Left ventricle myocardium superior (tissue), 1 donor: ENCODE measurements at places on chromosomes 5 and 9. TPM values are rescaled to one million over a fixed set of nuclear protein-coding genes. Genes with fewer than 3 reads are reported as not detected.
A peak's percentile ranks its signal among the peaks of the same experiment; 100 is the strongest.

SPATA31D4 gene
- not detected for total RNA-seq

GPR150 gene
- not detected for total RNA-seq

GRCh38 chr9:109416135-109416706, 81.9 kb downstream of the PTPN3 start:
- DNase-seq: no peak

- no peak for DNase-seq
Observed at GRCh38 chr5:134742134-134742533, 3.8 kb downstream of the CAMLG start.

- no peak for DNase-seq
Observed at GRCh38 chr9:5873439-5873838, 17.2 kb upstream of the MLANA start.

GRCh38 chr5:32147959-32148358, 26.2 kb downstream of the GOLPH3 start:
- DNase-seq: no peak

- no peak for DNase-seq
Observed at GRCh38 chr5:50550993-50551392, 109.9 kb upstream of the EMB start.

GRCh38 chr9:99266255-99267023, 44.4 kb downstream of the SEC61B start:
- peak; percentile 79 for DNase-seq

DNA sequence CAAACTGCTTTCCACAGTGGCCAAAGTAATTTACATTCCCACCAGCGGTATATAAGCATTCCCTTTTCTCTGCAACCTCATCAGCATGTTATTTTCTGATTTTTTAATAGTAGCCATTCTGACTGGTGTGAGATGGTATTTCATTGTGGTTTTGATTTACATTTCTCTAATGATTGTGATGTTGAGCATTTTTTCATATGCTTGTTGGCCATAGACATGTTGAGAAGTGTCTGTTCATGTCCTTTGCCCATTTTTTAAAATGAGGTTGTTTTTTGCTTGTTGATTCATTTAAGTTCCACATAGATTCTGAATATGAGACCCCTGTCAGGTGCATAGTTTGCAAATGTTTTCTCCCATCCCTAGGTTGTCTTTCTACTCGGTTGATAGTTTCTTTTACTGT, 254.5 kb upstream of the MPDZ start:
- DNase-seq: no peak

DNA sequence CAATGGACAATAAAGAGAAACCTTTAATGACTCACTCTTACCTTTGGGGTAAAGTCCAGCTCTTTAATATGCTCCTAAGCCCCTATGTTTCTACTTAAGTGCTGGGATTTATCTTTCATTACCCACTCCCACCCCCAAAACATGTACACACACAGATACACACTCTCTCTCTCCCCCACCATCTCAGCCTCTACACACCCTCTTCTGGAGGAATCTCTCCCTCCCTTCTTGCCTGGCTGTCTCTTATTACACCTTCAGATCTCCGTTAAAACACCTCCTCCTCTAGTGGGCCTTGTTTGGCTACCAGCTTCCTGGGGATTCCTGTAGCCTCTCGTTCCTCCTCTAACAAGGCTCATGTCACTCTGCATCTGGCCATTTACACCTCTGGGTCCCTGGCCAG, 6.9 kb downstream of the GPRIN1 start:
- no peak for DNase-seq

DNA sequence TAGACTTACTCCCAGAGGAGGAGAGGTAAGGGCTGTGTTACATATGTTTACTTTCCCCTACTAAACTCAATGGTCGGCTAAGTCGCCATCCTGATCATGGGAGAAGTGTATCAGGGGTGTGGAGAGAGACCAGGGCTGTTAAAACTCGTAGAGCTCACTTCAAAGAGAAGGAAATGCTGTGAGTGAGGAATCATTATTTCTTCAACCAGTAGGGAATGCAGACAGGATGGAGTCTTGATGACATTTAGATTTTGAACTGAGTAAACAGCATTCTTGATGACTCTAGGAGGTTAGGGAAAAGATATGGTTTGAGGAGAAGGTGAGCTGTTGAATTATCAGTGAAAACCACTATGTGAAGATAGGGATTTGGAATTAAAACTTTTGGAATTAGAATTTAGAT, 17.3 kb downstream of the RECK start:
- DNase-seq: no peak
